Spinal cord (tissue), 10 donors: ENCODE measurements at places on chromosomes 6 and 20. TPM values are rescaled to one million over a fixed set of nuclear protein-coding genes. Genes with fewer than 3 reads are reported as not detected.

Gene GRIK2
- polyA plus RNA-seq = 48.7 TPM

Gene GCM1
- polyA plus RNA-seq = not detected

Gene AFDN
- 110 TPM for polyA plus RNA-seq

Gene TRIM15
- not detected for polyA plus RNA-seq

Gene PRR18
- polyA plus RNA-seq = 13.2 TPM

Gene RGS17
- 30.3 TPM for polyA plus RNA-seq

Gene TFAP2A
- 9.2 TPM for polyA plus RNA-seq

- no peak for DNase-seq
Observed at GRCh38 chr20:61806995-61807394, 258.7 kb downstream of the TAF4 start.

DNA sequence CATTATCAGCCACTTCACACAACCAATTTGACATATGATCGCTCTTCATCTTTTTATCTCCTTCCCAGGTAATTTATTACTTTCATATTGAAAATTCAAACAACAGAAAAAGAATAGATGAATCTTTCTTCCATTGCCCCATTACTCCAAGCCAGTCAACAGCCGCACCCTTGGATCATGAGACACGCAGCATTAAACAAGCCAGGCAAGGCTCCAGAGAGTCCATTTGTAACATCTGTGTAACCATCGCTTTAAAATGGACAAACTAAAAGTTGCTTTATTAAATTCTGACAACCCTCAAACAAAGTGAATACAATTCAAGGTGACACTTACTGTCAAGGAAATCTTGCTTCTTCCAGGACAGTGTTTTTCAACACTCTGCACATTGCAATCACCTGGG is 200.3 kb downstream of the EPM2A start:
- DNase-seq = no peak

- no peak for DNase-seq
Observed at GRCh38 chr20:38747495-38748096, 664 bp upstream of the ACTR5 start.

DNA sequence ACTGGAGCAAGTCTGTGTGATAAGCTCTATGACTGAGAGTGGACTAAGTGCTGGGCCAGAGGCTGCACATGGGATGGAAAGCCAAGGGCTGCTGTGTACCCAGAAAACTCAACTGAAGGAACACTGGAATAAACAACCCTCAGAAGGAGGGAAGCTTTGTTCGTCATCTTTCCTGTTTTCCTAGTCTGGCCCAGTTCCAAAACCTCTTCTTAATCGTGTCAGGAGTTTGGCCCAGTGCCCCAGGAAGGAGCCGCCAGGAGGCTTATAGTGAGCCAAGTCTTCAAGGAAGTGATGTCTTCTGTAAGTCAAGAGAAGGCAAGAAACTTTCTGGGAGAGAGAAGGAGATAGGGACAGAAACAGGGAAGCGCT is 23.3 kb upstream of the TOP1 start:
- DNase-seq = no peak

GRCh38 chr6:32947552-32948465 is 5.1 kb downstream of the HLA-DMA start:
- DNase-seq = no peak

DNA sequence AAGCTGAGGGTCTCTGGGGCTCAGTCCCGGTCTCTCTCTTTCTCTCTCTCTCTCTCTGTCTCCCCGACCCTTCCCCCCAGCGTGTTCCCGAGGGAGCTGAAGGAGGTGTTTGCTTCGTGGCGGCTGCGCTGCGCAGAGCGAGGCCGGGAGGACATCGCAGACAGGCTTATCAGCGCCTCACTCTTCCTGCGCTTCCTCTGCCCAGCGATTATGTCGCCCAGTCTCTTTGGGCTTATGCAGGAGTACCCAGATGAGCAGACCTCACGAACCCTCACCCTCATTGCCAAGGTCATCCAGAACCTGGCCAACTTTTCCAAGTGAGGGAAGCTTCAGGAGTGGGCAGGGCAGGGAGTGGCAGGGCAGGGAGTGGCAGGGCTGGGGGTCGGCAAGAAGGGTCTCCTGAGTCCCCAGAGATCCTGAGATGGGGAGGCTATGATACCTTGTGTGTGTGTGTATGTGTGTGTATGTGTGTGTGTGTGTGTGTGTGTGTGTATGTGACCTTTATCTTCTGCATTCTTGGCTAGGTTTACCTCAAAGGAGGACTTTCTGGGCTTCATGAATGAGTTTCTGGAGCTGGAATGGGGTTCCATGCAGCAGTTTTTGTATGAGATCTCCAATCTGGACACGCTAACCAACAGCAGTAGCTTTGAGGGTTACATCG is 13.6 kb upstream of the ZBTB9 start:
- DNase-seq = no peak

DNA sequence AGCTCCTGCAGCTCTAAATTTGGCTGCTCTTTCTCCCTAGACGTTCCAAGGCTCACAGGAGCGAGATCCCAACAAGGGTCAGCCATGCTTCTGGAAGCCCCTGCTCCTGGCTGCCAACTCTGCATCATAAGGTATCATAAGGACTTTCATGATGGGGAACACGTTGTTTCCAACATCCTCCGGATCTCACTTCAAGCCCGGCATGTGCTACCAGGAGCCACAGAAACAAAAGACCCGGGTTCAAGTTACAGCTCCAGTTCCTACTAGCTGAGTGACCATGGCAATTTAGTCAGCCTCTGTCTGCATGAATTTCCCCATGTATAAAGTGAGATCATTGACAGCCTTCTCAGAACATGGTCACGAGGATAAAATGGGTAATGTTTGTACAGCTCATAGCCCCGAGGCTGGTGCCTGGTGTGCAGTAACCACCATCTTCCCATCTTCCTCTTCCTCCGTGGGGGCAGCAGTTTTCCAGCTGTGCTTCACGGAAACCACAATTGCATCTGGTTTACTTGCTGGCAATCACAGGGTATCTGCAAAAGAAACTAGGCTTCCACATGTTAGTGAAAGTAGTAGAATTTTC is 209.0 kb upstream of the ECI2 start:
- no peak for DNase-seq

GRCh38 chr6:6452002-6452401 is 131.5 kb upstream of the F13A1 start:
- DNase-seq = no peak
